ENCODE measurements at places on chromosomes 7 and 10.

GRCh38 chr7:116621649-116622048 lies 50.3 kb upstream of the MET start:
- DNase-seq = no peak

DNA sequence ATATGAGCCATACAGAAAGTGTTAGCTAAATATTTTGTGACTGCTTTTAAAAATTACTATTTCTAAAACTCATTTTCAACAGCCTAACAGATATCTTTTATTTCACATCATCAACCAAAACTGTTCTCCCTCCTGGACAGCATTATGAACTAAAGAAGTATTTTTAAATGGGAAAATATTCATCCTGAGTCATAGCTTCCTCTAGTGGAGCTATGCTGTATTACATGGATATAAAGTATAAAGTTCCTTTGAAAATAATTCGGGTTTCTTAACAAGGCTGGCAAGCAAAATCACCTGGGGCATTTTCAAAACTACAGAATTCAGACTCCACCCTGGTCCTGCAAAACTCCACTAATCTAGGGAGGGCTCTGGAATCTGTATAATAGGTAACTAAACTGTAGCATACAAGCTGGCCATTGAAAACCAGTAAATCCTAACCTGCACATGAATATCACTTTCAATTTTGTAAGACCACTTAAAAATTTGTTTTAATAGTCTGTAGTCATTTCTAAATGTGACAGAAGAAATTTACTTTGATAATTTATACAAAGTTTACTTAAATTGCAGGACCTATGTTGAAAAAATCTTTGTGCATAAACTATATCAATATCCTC lies 53.5 kb downstream of the SCIN start:
- DNase-seq = no peak

DNA sequence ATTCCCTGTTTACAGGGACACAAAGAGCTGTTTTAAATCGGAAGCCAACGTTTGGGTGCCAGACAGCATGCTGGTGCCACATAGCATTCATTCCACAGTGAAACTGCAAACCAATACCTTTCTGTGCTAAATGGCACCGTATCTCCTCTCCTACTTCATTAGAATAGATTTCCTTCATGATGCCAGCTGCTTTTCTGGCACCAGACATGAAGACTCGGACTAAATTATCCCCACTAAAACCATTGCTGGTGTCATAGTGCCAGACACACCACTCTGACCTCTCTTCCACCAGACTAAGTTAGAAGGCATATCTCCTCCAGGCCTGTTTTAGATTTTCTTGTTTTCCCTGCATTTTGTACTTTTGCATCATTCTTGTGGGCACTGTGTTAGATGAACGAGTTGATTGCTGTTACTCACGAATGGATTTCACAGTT lies 155.1 kb downstream of the ETV1 start:
- DNase-seq = no peak

DNA sequence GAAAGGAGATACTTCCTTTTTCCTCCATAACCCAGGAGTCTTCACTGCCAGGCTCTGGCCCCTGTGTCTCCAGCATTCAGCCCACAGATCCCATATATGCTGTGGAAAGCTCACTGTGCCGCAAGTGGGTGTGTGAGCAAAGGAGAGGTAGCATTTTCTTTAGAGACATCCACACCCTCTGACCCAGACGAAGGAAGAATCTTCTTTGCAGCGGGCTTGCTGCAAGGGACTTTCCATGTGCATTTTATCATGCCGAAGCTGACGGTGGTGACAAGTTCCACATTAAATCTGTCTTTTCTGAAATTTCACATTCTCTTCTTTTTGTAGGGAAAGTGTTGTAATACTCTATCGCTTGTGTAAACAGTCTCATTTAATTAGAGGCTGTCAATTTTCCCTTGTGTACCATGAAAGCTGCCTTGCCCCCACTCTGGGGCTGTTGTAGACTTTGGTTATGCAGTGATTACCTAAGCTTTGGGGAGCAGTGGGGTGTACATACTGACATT lies 409.5 kb downstream of the SUGCT start:
- DNase-seq = no peak

DNA sequence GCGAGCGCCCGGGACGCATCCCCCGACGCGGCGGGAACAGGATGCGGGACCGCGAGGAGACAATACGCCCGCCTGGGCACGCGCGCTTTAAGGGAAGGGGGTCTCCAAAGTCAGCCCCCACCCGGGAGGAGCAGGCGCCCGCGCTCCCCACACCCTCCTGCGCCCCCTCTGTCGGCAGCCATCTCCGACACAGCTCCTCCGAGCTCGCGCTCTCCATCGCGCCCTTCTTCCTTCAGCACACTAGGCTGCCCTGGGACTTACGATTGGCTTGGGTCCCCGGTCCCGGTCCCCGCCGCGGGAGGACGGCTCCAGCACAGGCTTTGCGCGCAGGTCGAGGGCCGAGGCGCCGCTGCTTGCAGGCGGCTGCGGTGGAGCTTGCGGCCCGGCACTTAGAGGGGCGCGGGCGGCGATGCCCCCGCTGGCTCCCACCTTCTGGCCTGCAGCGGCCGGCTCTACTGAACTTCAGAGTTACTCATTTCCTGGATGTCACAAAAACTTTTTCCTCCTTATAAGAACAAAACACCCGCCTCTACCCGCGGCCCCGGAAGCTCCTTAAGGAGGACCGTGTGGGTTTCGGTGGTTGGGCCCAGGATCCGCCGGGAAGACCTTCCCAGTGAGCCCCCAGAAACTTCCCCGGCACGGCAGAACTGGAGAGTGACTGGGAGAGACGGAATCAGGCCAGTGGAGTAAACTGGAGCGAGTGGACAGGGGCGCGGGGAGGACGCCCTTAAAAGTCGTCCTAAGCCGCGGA lies at the start of gene ITPRIP:
TSS of gene ITPRIP (minus strand) at position 481 of the 751 bp plus-strand sequence. CDS start 22,414 bp downstream, outside the sequence.
- peak; percentile 78 for DNase-seq

- no peak for DNase-seq
Measured at GRCh38 chr7:24982917-24983316, 2.9 kb upstream of the OSBPL3 start.

DNA sequence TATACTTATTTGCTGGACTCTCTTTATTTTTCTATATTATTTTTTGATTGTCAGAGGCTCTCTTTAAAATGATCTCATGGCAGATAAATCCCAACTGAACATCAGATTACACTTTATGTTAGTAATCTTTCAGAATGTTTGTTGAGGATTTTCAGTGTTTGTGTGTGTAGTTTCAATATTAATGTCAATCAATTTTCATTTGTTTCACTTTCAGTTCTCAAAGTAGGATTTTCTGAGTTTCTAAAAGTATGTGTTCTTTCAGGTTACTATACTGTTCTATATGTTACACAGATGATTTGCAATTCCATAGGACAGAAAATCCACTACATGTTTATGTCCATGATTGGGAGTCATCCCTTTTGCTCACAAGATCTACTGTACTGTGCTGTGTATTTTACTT lies 311.9 kb upstream of the POT1 start:
- DNase-seq = no peak

DNA sequence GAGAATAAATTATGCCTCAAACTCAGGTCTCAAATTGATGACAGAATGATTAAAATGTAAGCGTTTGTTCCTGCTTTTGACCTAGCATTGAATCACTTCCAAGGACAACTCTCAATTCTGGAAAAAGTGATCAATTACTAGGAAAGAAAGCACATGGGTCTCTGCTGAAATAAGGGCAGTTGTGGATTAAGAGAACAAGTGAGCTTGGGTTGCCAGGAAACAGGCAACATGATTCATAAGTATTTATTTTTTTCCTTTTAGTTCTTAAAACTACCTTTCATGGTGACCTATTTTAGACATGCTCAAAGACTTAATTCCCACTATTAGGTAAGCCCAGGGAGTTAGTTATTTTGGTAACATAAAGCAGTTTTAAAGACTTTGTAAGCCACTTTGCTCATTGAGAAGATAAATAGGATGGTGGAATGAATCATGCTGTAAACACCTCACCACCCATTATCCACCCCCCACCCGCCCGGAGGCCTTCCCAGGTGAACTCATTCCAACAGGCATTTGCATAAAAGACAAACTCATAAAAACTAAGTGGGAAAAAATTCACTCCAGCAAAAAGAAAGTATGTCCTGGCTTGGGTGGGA lies 728.3 kb downstream of the SORCS1 start:
- no peak for DNase-seq

- DNase-seq = no peak
Measured at GRCh38 chr10:18079665-18080295, 60.4 kb upstream of the CACNB2 start.

- DNase-seq = no peak
Measured at GRCh38 chr10:70677620-70678249, 5.4 kb downstream of the ADAMTS14 start.

GRCh38 chr10:63173468-63174232 lies 40.5 kb downstream of the NRBF2 start:
- DNase-seq = no peak

DNA sequence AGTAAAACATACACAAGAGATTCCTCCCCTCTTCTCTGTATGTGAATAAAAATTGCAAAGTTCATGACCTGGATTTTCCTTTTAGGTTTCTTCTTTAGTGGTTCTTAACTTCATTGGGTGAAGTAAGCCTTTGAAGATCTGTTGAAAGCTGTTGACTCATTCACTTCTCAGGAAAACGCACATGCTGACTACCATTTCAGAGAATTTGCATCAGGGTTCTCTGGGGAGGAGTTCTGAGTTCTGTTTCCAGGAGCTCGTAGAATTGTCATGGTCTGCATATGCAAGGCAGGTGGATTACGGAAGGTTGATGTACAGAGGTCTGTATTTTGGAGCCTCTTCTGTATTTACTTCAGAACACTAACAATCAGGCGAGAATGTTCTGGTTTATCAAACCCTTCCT lies 962 bp upstream of the SLC26A4 start:
- DNase-seq = peak; percentile 28

- DNase-seq = no peak
Measured at GRCh38 chr10:124152139-124153022, 59.0 kb upstream of the CHST15 start.

GRCh38 chr7:44694766-44695165 lies 53.9 kb upstream of the ZMIZ2 start:
- DNase-seq = no peak

DNA sequence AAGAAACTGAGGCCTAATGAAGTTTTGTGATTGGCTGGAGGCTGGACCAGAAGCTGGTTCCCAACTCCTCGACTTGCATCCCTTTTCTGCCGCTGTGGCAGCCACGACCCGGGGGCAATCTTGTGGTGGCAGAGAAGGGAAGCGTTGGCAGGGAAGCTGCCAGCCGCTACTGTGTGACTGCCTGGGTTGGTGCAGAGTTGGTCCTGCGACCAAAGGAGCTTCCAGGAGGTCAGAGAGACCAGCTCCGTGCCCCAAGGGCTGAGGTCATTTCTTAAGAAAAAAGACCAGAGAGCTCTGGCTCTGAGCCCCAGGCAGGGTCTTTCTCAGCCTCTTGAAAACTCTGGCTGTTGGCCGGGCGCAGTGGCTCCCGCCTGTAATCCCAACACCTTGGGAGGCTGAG lies 47.2 kb downstream of the PRF1 start:
- no peak for DNase-seq

- DNase-seq = no peak
Measured at GRCh38 chr10:58733436-58733835, 220.8 kb downstream of the BICC1 start.

GRCh38 chr10:49170632-49171325 lies 17.4 kb downstream of the TMEM273 start:
- no peak for DNase-seq

GRCh38 chr7:43467406-43467805 lies 115.5 kb upstream of the STK17A start:
- no peak for DNase-seq

GRCh38 chr10:105139363-105139896 lies 498.3 kb downstream of the SORCS3 start:
- DNase-seq = no peak

DNA sequence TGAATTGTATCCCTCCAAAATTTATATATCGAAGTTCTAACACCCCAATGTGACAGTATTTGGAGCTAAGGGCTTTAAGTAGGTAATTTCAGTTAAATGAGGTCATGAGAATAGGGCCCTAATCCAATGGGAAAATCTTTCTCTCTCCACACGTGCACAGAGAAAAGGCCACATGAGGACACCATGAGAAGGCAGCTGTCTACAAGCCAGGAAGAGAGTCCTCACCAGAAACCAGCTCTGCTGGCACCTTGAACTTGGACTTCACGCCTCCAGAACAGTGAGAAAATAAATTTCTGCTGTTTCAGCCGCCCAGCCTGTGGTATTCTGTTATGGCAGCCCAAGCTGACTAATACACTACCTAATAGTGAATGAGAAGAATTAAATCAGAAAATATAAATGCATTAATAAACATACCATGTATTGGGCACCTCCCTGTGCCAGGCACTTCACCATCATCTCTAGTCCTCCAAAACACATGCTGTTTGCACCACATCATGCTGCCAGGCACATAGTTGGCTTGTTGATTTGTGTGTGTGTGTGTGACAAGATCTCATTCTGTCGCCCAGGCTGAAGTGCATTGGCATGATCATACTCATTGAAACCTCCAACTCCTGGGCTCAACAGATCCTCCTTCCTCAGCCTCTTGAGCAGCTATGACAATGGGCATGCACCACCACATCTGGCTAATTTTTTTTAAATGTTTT lies 9.1 kb upstream of the TOMM7 start:
- no peak for DNase-seq

- DNase-seq = no peak
Measured at GRCh38 chr10:92242380-92242779, 48.5 kb downstream of the CPEB3 start.

DNA sequence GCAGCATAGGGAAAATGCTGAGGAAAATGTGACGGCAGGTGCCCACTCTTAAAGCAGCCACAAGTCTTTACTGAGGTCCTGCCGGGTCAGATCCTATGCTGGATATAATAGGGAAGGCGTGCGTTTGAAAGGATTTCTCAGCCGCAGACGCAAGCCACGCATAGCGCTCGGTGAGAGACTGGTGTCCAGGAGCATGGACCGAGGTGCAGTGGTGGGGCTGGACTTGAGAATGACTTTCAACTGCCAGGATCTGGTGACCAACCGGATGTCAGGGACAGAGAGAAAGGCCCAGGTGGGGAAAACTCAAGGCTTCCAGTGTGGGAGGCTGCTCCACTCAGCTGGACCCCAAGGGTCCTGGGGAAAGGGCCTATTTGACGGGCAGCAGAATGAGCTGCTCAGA lies 74.7 kb upstream of the INSIG1 start:
- no peak for DNase-seq

- no peak for DNase-seq
Measured at GRCh38 chr7:158588878-158589442, 1.3 kb upstream of the PTPRN2 start.

GRCh38 chr7:139681812-139682135 lies 96.0 kb downstream of the HIPK2 start:
- DNase-seq = no peak
